SJCRH30 (cell line): ENCODE measurements at places on chromosomes 4 and X. TPM values are rescaled to one million over a fixed set of nuclear protein-coding genes. Genes with fewer than 3 reads are reported as not detected.
A peak's percentile ranks its signal among the peaks of the same experiment; 100 is the strongest.

- DNase-seq: peak; percentile 10
Measured at GRCh38 chr4:113823291-113823659, 61.7 kb upstream of the CAMK2D start.

- DNase-seq: no peak
Measured at GRCh38 chrX:75114638-75115037, 41.4 kb downstream of the ABCB7 start.

GRCh38 chr4:11801466-11802446 is 373.1 kb upstream of the HS3ST1 start:
- DNase-seq: no peak

DNA sequence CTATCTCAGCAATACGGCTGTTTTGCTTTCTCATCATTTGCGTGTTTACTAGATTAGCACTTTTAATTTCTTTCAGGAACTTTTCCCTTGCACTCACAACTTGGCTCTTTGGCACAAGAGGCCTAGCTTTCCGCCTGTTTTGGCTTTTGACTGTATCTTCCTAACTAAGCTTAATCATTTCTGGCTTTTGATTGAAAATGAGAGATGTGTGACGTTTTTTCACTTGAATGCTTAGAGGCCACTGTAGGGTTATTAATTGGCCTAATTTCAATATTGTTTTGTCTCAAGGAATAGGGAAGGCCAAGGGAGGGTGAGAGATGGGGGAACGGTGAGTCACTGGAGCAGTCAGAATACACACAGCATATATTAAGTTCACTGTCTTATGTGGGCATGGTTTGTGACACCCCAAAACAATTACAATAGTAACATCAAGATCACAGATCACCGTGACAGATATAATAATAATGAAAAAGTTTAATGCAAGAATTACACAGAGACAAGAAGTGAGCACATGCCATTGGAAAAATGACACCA is 27.3 kb downstream of the MND1 start:
- DNase-seq: no peak

Gene HGFAC
- total RNA-seq: 0.12 and 0.63 TPM in 2 replicates
